ENCODE measurements at places on chromosomes 11 and 22. TPM values are rescaled to one million over a fixed set of nuclear protein-coding genes. Genes with fewer than 3 reads are reported as not detected.

GRCh38 chr11:124405581-124405980 lies 6.8 kb upstream of the OR8B3 start:
- no peaks in the 10 kb centered on the region for H3K4me1 ChIP-seq
- H3K27me3 ChIP-seq = no peaks in the 10 kb centered on the region
- no peaks in the 10 kb centered on the region for H3K36me3 ChIP-seq
- H3K4me3 ChIP-seq = no peak overlapping the region
- DNase-seq = no peak

DNA sequence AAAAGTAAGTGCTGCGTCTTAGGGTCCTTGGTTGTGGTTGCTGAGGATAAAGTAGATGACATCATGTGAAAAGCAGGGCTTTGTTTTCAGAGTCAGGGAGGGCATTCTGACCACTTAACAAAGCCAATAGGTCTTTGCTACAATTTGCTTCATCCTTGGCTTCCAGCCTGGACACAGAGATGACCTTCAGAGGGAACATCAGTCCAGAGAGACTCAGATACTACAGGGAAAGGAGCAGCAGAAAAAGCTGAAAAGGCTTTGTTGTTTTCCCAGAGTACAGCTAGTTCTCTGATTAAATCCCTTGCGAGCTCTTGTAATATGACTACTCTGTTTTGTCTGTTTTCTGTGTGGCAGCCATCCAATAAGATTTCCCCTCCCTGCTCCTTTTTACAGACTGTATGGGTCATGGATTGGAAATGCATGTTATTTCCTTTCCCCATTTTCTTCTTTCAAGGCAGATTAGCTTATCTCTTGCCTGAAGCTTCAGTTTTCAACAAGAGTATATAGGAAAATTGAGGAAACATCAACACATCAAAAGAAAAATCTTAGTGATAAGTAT lies 31.9 kb downstream of the ATG13 start:
- peaks cover 15% of the 10 kb centered on the region for H3K4me1 ChIP-seq
- no peak for DNase-seq
- no peak overlapping the region for H3K4me3 ChIP-seq
- H3K27ac ChIP-seq = peak overlapping the region; percentile 63

DNA sequence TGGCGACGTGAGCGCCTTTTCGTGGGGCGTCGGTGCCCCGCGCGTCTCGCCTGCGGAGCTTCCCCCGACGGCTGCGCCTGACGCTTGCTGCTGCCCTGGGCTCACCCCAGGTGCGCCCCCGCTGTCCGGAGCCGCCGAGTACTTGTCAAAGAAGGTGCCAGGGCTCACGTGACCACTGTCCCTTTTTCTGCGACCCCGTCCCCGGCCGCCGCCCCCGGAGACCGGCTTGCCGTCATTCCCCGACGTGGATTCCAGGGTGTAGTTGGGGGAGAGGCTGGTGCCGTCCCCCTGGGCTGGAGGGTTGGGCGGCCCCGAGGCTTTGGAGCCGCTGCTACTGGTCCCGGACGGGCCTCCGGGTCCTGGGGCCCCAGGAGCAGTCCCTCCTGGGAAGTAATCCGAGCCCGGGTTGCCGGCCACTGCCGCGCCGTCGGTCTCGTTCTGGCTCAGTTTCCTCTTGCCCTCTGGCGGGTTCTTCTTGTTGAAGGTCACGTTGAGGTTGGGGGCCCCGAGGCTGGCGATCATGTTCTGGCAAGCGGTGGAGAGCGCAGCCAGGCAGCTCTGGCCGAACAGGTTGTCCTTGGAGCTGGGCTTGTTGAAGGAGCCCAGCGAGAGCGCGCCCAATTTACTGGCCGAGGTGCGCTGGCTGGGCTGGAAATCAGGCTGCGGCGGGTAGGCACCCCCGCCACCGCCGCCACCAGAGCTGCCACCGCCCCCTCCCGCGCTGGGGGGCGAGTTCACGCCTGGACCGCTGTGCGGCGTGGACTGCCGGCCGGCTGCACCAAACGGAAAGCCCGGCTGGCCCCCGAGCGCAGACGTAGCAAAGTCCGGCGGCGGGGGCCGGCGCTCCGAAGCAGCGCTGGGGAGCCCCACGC lies 3.8 kb downstream of the MN1 start:
- no peak overlapping the region for H3K27ac ChIP-seq
- DNase-seq = no peak
- peaks cover 48% of the 10 kb centered on the region for H3K4me1 ChIP-seq
- H3K36me3 ChIP-seq = no peaks in the 10 kb centered on the region
- peaks cover 21% of the 10 kb centered on the region for H3K27me3 ChIP-seq
- H3K4me3 ChIP-seq = peak overlapping the region; percentile 2

- H3K36me3 ChIP-seq = peaks cover 53% of the 10 kb centered on the region
- H3K27ac ChIP-seq = peak overlapping the region; percentile 90
- H3K4me1 ChIP-seq = peaks cover 62% of the 10 kb centered on the region
- peak; percentile 70 for DNase-seq
- H3K4me3 ChIP-seq = peak overlapping the region; percentile 71
Observed at GRCh38 chr11:66335531-66336233, 552 bp downstream of the RIN1 start.

DNA sequence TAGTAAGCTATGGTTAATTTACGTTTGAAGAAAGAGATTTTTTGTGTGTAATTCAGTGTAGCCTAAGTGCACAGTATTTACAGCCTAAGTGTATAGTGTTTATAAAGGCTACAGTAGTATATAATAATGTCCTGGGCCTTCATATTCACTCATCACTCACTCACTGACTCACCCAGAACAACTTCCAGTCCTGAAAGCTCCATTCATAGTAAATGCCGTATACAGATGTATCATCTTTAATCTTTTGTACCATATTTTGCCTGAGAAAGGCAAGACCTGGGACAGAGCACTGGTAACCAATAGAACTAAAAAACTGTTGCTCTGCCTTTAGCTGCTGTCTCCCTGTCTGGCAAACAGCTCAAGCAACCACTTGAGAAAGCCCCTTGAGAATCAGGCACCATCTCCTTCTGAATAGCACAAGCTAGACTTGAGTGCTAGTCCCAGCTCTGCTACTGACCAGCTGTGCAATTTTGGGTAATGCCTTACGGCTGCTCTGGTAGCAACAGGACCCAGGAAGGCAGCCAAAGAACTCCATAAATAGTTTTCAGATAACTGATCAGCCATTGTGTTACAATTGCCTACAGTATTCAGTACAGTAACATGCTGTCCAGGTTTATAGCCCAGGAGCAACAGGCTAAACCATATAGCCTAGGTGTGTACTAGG lies 131.3 kb downstream of the KCNC1 start:
- DNase-seq = no peak
- no peaks in the 10 kb centered on the region for H3K4me1 ChIP-seq
- no peak overlapping the region for H3K27ac ChIP-seq
- H3K4me3 ChIP-seq = no peak overlapping the region
- H3K27me3 ChIP-seq = no peaks in the 10 kb centered on the region

DNA sequence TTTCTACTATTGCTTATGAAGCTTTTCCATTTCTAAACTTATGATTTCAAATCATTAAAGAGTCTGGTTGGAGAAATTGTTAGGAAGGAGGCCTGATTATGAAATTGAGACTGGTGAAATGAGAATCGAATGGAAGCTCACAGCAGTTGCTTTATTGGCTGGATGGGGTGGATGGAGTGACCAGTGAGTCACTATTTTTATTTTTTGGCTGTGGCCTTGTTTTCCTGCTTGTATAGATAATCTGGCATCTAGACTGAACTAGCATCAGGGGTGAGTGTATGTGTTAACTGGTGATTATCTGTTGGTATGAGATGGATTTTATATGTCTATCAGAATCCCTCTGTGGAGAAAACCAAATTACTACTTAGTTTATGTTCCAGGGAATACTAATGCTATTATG lies 36.2 kb downstream of the UVRAG start:
- peaks cover 19% of the 10 kb centered on the region for H3K4me1 ChIP-seq
- H3K36me3 ChIP-seq = peaks cover 2% of the 10 kb centered on the region

Gene MCAM
- 139 TPM for total RNA-seq

Gene MS4A14
- total RNA-seq = 2.3 TPM

Measured in suprapubic skin (tissue), 4 donors.